Stimulated activated CD4-positive, alpha-beta T cell treated with anti-CD3 and anti-CD28 coated beads, TNF-alpha, amount 100 ng/mL, for 1 hour (primary cell): ENCODE measurements at places on chromosomes 3 and 15.
A peak's percentile ranks its signal among the peaks of the same experiment; 100 is the strongest.

- no peak for DNase-seq
Observed at GRCh38 chr3:131796111-131796510, 238.7 kb downstream of the CPNE4 start.

GRCh38 chr3:138449490-138449889 lies 15.1 kb downstream of the ESYT3 start:
- no peak for DNase-seq

GRCh38 chr3:58755150-58755549 lies 88.6 kb upstream of the FAM3D start:
- DNase-seq: no peak

GRCh38 chr3:104604326-104605010 lies 762.2 kb upstream of the ALCAM start:
- DNase-seq: no peak

- no peak for DNase-seq
Observed at GRCh38 chr3:126914226-126914625, 68.7 kb upstream of the PLXNA1 start.

- no peak for DNase-seq
Observed at GRCh38 chr15:85964471-85964870, 115.2 kb upstream of the AGBL1 start.

GRCh38 chr15:72585476-72586058 lies 68.9 kb upstream of the GOLGA6B start:
- no peak for DNase-seq

DNA sequence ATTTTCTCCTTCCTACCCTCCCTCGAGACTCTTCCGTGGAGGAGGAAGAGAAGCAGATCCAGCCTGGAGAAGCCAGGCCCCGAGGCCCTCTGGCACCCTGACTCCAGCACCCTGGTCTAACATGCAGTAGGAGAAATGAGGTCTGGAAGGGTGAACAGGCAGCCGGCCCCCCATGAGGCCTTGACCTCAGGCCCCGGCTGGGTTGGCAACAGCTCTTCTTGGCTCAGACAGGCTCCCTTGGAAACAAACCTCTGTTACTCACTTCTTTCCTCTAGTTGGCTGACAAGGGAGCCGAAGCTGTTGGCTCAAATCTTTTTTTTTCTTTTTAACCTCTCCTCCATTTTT lies 73.4 kb downstream of the CPN2 start:
- DNase-seq: no peak

- no peak for DNase-seq
Observed at GRCh38 chr15:61367953-61368352, 138.9 kb upstream of the RORA start.

GRCh38 chr3:28948685-28949084 lies 332.2 kb upstream of the RBMS3 start:
- DNase-seq: no peak

- no peak for DNase-seq
Observed at GRCh38 chr3:132669256-132669777, 9.2 kb downstream of the UBA5 start.

DNA sequence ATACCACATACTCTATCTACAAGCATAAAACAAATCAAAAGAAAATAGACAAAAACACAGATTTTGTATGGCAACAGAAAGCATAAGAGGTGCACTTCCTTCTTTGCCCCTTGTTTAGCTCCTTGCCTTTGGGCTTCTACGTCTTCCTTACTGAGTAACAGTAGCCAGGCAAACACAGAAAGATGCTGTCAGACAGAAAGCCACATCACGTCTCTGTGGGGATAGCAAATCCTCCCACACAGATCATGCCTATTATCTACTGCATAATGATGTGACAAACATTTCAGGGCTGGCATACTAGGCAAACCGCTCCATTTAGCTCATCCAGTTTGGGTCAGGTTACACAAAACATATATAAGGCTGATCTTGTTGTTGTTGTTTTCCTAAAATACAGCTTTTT lies 92.7 kb downstream of the BOC start:
- no peak for DNase-seq

DNA sequence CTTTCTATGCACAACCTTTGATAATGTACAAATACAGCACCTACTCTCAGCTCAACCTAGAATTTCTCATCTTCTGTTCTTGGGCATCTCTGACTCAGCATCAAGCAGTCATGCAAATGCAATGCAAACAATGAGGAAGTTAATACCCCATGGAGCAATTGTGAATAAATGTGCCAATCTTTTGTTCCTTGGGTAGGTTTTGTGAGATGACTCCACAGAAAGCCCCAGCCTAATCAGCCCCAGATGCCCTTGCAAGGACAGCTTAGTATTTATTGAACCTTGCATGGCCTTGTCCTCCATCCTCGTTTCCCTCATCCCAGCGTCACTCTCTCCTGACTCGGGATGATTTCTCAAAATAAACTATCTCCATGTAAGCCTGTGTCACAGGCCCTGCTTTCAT lies 494.7 kb upstream of the NECTIN3 start:
- no peak for DNase-seq

DNA sequence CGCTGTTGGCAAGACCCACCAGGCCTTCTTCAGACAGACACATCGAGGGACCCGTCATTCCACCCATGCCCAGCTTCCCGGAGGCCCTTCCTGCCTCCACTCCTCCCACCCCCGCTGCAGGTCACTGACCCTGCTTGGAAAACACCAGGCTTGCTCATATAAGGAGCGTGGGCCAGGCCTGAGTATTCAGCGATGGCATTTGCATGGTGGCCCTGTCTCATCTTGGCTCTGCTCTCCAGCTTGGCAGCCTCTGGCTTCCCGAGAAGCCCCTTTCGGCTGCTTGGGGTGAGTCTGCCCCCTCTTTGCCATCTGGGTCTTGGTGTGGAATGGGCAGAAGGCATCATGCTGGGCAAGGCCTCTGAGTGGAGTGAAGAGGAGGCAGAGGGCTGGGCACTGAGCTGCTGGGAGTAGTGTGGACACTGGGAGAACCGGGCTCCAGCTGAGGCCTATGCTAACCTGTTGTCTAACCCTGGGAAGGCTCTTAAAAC lies at the start of gene ITIH3:
ITIH3 (plus strand) TSS at position 185 of the 488 bp plus-strand sequence; CDS start at position 193, 8 bp downstream.
- no peak for DNase-seq

DNA sequence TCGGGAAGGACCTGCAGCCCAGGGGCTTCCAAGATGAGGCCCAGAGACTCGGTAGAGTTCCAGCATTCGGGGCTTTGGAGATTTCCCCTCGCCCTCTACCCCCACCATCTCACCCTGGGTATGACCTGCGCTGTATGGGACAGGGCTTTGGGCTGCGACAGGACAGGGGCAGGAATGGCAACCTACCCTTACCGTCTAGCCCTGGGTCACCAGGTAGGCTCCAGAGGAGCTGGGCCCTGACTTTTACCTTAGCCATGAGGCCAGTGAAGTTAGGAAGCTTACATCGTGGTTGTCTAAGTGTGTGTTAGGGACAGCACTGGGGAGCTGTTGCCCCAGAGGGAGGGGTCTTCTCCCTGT lies 683 bp downstream of the PPM1M start:
- DNase-seq: no peak

- no peak for DNase-seq
Observed at GRCh38 chr3:134992180-134992579, 197.1 kb downstream of the EPHB1 start.

GRCh38 chr3:178663201-178663934 lies 127.1 kb downstream of the KCNMB2 start:
- DNase-seq: no peak

DNA sequence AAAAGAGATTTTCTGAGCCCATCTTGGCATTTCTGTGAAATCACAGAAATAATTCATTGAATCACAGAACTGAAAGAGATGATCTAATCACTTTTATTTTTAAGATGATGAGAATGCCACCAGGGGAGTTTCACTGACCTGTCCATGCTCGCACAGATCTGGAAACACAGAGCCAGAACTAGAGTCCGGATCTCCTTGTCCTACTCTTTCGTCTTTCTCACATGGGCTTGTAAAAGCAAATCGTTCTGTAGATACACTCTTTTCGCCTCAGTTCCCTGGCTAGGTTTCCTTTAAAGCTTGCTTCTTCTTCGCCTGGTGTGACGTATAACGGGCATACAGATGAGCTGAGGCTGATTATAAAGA lies 122.5 kb upstream of the SPRED1 start:
- no peak for DNase-seq

- DNase-seq: no peak
Observed at GRCh38 chr15:38541026-38541425, 23.6 kb downstream of the RASGRP1 start.

- no peak for DNase-seq
Observed at GRCh38 chr3:5758699-5759098, 571.2 kb downstream of the EDEM1 start.

- no peak for DNase-seq
Observed at GRCh38 chr15:45116482-45117307, 2.6 kb downstream of the DUOXA2 start.

DNA sequence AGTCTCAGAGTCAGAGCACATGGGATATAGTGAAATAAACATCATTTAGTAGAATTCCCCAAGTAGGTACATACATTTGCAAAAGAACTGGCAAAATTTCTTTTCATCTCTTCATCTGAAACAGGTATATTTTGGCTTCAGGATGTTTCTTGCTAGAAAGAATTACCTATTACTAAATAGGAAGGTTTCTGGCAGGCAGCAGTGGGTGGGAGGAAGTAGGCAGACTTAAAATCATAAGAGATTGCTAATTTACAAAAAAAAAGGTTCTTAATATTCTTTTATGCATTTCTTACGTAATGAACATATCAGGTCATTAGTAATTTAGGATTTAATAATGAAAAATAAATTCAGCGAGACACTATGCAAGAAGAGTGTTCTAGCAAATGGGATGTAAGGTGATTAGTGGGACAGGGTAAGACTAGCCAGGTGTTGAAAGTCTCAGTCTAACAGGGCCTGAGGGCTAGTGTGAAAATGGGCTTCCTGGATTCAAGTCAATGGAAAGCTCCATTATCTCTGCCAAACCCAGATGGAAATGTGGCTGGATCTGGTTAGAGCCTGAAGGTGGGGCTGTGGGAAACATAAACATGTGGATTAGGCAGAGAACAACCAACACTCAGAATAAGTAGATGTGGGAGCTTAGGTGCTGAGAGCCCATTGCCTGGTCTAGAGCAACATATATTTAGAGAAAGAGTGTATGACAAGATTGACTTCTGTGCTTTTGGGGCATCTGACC lies 127.4 kb upstream of the FEZF2 start:
- DNase-seq: no peak

DNA sequence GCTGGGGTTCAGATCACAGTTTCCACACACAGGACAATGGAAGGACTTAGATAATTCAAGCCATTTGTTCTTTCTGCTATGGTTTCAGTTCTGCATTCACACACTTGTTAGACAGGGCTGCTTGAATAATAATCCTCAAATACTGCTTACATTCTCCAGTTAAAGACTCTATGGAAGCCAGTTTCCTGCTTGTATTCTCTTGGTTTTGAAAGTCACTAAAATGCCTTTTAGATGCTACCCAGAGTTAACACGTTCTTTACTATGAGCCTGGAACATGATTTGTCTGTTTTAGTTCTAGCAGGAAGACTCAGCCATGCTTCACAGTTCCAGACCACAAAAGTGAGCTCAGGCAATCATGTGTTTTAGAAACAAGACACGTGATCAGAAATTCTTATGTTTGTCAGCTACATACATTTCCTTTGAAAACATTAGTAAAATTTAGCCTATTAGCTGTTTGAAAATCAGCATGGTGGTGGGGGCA lies 152.4 kb downstream of the LEKR1 start:
- no peak for DNase-seq

- DNase-seq: peak; percentile 39
Observed at GRCh38 chr3:44114142-44114541, 127.5 kb upstream of the TOPAZ1 start.

GRCh38 chr15:43930556-43930955 lies 103.8 kb downstream of the WDR76 start:
- no peak for DNase-seq

DNA sequence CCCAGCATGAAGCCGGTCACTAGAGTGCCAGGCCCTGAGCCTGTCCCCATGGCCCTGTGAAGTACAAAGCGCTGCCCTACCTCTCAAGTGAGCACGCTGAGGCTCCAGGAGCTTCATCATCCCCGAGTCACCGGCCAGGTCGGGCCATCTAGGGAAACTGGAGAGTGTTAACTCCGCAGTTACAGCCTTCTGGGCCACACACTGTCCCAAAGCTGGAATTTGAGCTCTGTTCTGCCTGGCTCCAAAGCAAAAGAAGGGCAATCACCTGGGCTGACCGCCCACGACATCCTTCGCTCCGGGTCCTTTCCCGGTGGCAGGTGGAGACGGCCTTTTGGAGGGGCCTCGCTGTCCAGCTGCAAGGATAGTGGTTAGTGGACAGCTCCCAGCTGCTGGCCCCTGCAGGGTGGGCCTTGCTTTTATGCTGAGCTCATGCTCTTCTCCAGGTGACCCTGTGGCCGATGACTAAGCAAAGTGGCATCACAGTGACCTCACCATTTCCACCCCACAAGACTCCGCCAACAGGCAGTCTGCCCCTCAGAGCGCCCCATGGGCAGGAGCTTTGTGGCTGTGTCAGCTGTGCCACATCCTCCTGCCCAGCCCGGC lies 3.5 kb upstream of the MUC4 start:
- DNase-seq: no peak

DNA sequence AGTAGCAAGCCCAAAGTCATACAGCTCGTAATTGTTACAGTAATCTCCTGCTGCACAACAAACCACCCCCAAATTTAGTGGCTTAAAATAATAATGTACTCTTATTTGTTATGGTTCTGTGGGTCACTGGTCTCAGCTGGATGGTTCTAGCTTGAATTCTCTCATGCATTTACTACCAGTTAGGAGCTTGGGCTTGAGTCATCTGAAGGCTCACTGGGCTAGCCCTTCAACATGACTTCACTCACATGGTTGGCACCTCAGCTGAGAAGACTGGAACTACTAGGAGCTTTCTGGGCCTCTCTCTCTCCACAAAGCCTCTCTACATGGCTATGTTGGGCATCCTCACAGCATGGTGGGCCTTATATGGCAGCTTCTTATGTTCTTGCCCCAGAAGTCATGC lies 12.5 kb downstream of the PCOLCE2 start:
- DNase-seq: no peak

DNA sequence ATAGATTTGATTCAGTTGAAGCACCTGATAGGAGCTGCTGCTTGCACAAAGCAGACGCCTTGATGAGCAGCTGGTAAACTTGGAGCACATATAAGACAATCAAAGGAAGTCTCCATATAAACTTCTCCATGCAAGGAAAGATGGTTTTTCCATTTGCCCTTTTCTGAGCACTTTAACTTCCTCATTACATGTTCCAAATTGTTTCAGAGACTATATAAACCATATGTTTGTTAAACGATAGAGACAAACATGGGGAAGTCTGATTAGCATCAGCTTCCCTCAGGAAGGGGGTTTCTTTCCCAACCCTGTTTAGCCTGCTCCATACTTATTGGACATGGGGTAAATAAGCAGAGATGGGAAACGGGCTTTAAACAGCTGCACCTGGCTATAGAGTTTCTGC lies 88.0 kb downstream of the DHX36 start:
- no peak for DNase-seq

DNA sequence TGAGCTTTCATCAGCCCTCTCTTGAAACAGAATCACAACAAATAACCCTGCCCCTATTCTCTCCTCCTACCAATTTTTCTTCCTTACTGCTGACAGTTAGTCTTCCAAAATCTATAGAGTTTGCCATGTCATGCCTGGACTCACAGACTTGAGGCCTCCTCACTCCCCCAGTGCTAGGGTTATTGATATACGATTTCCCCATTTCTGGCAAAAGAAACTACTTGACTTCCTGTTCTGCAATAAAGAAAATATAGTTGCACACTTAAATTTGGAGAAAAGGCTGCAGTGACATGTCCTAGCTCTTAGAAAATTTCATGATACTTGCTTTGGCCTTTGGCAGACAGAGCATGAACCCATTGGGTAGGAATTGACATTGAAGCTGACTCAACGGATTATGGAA lies 75.9 kb downstream of the CYP19A1 start:
- DNase-seq: no peak
